Activated T-helper 17 cell treated with anti-CD3 and anti-CD28 coated beads, Interleukin-2, amount 50 U/mL, for 72 hours (primary cell): ENCODE measurements at places on chromosomes 1 and 21. TPM values are rescaled to one million over a fixed set of nuclear protein-coding genes. Genes with fewer than 3 reads are reported as not detected.

- no peak for ATAC-seq
These were observed 1.1 kb downstream of the VWA1 start for GRCh38 chr1:1436630-1437032.

DNA sequence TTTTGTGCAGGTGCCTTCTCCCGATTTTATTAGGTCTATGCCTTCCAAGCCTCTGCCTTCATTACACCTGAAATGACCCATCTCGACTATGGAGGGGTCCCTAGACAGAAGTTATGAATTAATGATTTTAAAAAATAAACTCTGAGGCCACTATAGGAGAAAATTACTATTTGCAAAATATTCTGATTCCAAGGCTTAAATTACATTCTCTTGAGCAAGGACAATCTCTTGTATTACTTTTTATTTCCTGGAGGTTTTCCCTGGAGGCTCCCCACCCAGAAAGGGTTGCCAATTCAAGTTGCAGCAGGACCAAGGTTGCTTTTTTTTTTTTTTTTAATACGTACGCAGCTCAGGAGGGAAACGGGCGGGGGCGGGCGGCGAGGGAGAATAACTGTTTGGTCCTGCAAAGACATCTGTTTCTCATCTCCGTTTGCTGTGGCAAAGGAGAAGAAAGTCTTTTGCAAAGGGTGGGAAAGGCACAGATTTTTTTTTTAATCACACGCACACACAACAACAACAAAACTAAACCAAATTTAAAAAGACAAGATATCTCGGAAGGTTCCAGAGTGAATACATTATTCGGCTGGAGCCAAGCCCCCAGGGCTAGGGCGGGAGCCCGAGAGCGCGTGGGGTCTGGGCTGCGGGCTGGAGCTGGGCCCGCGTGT is 618 bp upstream of the SERTAD4 start:
- ATAC-seq: no peak

- no peak for ATAC-seq
These were observed 49.7 kb upstream of the IFI44L start for GRCh38 chr1:78570539-78570938.

DNA sequence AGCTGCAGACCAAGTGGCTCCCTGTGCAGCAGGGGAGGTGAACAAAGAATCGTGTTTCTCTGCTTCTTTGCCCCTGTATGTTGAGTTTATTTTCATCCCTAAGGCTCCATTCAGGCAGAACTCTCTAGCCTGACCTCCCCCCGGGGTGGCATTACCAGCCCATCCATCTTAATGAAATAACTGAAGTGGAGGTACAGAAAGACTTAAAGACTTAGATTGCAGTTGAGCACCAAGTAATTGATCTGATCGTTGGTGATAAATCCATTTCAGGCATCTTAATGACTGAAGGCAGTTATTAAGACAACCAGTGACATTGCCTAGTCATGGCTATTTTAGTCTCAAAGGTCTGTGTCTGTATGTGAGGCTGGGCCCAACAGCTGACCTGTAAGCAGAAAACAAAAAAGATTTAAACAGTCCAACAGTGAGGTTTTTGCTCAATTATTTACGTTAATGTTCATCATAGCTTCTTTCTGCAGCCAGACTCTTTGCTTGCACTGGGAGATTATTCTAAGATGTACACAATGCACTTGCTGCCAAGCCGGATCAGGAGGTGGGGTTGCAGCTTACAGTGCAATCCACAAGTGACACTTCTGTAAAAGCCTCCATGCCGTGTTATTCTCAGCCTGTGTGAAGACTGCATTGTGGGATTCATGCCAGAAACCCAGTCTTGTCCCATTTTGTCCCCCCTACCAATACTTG is 363.0 kb upstream of the DUSP10 start:
- no peak for ATAC-seq

- no peak for ATAC-seq
These were observed 20.0 kb downstream of the METTL13 start for GRCh38 chr1:171801487-171801891.

DNA sequence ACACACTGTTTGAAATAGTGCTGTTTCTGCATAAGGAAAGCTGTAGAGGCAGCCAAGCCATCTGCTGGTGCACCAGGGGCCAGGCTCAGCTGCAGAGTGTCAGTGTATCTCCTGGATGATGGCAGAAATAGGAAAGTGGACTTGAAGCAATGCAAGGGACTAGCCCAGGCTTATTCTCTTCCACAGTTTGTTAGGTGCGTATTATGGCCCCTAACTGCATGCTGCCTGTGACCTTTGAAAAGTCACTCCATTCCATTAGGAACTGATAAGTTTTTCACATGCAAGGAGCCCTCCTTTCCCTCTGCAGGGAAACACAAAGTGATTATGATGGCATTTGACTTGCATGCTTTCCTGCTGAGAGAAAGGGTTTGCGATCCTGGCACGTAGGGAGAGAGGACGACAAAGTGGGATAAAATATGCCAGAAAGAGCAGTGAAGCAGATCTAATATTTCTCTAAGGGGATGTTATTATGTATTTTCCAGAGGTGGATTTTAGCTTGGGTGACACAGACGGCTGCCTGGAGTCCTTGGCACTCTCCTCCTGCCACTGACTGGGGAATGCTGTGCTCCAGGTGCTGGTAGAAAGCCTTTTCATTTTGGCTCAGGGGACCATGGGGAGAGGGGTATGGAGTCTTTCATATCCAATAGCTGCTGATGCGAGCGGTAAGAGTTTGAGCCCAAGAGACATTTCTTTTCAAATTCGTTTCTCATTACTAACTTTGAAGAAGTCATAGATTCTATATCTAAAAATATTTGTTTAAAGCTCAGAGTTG is 402.1 kb upstream of the B3GALT2 start:
- no peak for ATAC-seq

GRCh38 chr1:17472814-17473213 is 33.3 kb upstream of the RCC2 start:
- ATAC-seq: no peak

- ATAC-seq: no peak
These were observed 16.9 kb upstream of the PTTG1IP start for GRCh38 chr21:44890338-44890931.

DNA sequence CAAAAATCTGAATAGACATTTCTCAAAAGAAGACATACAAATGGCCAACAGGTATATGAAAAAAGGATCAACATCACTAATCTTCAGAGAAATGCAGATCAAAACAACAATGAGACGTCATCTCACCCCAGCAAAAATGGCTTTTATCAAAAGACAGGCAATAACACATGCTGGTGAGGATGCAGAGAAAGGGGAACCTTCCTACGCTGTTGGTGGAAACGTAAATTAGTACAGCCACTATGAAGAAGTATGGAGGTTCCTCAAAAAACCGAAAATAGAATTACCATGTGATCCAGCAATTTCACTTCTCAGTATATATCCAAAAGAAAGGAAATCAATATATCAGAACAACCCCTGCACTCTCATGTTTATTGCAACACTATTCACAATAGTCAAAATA is 65.1 kb upstream of the ATP1B1 start:
- ATAC-seq: no peak

- ATAC-seq: no peak
These were observed 9.8 kb upstream of the DMBX1 start for GRCh38 chr1:46479744-46480350.

DNA sequence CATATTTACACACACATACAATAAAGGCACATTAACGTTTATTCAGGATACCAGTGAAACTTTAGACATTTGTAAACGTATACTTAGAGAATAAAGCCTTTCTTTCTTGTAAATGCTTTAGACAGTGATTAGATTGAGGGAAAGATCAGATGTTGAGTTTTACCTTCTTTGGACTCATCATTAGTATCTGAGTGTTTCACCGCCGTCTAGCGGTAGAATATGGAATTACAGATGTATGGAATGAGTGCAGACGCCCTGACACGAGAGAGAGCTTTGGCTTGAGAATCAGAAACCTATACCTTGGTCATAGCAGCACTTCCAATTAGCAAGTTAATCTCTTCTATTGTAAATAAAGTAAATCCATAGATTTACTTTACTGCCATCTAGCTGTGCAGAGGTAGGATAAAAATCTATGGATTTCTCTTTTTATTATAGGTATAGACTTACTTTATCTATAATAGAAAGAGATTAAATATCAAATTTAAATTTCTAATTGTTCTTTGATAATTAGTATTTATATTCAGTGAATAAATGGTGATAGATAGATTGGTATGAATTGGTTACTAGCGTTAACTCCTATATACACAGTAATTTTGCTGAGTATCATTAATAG is 12.6 kb downstream of the FLG2 start:
- ATAC-seq: peak; percentile 70

DNA sequence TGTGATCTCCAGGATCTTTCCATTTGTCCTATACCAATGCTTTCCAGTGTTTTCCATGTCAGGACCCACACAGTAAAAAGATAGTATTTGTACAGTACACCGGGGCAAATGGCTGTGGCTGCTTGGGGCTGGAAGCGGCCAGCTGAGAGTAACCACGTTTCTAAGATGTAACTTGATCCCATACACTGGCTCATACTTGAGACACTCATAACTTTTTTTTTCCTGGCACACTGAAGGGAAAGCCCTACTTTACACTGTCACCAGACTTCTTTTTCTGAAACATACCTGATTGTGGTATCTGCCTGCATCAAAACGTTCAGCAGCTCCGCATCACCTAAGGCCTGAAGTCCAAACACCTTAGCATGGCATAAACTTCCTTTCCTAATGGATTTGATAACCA is 21.6 kb downstream of the VPS13D start:
- ATAC-seq: no peak

- ATAC-seq: no peak
These were observed 421.8 kb downstream of the PTBP2 start for GRCh38 chr1:97143236-97143882.

- ATAC-seq: no peak
These were observed 235.4 kb downstream of the PTPRU start for GRCh38 chr1:29471487-29472313.

- ATAC-seq: no peak
These were observed 28.1 kb upstream of the C1QA start for GRCh38 chr1:22608361-22608760.

GRCh38 chr1:229928767-229929166 is 138.3 kb upstream of the GALNT2 start:
- ATAC-seq: no peak

GRCh38 chr1:23514111-23514679 is 16.8 kb downstream of the E2F2 start:
- no peak for ATAC-seq

DNA sequence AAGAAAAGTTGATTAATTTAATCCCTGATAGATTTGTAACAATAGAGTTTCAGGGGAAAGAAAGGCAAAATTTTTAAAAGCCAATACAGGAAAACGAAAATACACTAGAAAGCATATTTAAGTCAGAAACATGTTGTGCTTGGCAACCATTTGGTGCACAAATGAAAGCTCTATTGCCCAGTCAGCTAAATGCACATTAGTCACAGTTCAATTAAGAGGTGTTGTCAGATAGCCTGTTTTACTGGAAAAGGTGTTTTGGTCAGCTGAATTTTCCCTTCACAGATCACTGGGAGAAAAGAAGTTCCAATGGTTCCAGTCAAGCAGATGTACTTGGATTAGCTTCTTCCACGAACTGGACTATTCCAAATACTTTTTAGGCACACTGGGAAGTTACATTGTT is 25.4 kb downstream of the RGS4 start:
- ATAC-seq: no peak

- ATAC-seq: peak; percentile 88
These were observed at the start of gene TMCO4 for GRCh38 chr1:19799230-19800075. Gene TMCO4 (minus strand): TSS chr1:19799916. CDS start chr1:19780758, 19,158 bp downstream.

DNA sequence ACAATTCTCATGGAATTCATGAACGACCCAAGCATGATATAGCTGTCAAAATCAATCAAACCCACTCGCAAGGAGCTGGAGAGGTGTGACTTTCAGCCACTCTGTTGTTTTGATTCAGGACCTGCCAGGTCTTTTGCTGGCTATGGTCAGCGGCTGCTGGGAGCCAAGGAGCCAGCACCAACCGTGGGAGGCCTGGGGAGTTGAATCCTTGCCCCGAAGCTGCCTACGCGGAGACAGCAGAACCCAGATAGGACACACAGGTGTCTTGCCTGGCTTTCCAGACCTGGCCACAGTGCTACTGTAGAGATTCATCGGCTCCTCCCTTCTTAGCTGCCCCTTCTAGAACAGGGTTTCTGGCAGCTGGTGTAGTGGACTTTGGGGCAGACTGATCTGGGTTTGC is 42.7 kb downstream of the ZSCAN20 start:
- no peak for ATAC-seq

DNA sequence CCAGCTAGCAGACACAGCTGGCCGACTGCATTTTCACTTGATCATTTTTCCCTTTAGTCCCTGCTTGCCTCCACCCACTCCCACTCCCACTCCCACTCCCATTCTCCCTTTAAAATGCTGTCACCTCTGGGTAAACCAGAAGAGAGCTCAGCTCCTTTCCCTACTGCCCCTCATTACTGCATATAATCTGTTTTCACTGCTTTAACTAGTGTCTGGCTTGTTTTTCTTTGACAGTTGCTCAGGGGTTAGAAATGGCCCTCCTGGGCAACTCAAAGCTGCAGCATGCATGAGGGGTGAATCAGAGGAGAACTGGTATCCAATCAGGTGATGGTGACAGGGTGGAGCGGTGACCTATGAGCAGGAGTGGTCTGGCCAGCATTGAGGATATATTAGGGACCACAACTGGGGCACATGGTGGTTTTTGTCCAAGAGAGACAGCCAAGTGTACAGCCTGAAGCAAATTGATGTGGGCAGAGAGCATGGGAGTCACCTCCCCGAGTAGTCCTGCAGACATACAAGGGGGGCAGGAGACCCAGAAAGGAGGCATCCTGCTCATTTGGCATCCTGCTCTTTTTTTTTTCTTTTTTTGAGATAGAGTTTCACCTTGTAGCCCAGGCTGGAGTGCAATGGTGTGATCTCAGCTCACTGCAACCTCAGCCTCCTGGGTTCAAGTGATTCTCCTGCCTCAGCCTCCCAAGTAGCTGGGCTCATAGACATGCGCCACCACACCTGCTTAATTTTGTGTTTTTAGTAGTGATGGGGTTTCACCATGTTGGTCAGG is 42.6 kb upstream of the SRSF10 start:
- ATAC-seq: no peak

The KLF17 gene
- not detected for total RNA-seq

The CELA3B gene
- total RNA-seq: not detected

The ETV3L gene
- 0.26 TPM for total RNA-seq

The SPRR2E gene
- not detected for total RNA-seq

The CHODL gene
- total RNA-seq: 0.13 TPM

The GUCA2B gene
- total RNA-seq: not detected

The KCNC4 gene
- 13.4 TPM for total RNA-seq

The ZNF648 gene
- not detected for total RNA-seq

The CIART gene
- 3.7 TPM for total RNA-seq

The ENSA gene
- total RNA-seq: 136 TPM

The LHX8 gene
- total RNA-seq: not detected
